ENCODE measurements at places on chromosomes 2 and 18. TPM values are rescaled to one million over a fixed set of nuclear protein-coding genes. Genes with fewer than 3 reads are reported as not detected.

- no peak for DNase-seq
Measured at GRCh38 chr18:51195451-51196117, 1.9 kb downstream of the MEX3C start.

The FNDC4 gene
- 10.2 TPM for total RNA-seq

The CHRND gene
- total RNA-seq, result not detected

The GAREM2 gene
- total RNA-seq, result 12.1 TPM

DNA sequence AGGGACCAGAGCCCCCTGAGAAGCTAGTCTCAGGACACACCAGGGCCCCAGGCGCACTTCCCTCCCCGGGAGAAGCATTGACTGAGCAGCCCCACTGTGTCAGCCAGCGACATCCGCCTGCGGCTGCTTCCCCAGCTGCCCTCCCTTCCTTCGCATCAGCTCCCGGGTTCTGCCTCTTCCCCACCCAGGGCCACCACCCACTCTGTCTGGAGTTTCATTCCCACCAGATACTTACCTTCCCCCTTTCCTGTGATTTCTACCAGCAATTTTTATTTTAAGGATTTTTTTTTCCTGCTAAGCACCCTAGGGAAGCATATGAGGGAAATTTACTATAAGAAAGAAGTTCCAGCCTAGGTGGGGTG, 99.2 kb downstream of the SMAD7 start:
- no peak for DNase-seq

The ABCB11 gene
- total RNA-seq, result 0.09 TPM

DNA sequence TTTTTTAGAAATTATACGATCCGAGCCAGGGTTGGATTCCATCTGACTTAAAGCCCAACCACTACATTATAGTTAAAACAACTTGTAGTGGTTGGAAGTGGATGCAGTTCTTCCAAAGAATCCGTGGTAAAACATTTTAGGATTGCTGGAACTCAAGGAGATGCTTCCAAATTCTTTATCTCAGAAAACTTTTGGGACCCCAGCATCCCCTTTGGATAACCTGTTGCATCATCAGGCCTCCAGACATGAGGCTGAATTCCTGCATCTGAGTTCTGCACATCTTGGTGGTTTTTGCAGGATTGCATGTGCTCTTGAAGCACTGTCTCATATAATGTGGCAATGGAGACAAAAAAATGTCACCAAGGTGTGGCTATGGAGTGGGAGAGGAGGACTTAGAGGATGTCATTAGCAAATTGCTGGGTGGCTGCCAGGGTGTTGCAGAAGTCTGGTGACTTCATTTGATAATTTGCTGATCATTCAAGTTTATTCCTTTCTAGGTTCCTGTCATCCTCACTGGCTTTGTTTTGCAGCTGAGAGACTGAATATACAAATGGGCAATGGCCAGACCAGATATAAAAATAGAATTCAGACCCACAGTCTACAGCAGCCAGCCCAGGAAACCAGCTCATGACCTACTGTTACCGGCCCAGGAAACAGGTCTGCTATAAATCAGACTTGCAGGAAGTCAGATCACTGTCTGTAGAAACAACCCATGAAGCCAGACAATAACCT, 207.7 kb downstream of the BCL2 start:
- no peak for DNase-seq

The IL37 gene
- not detected for total RNA-seq

DNA sequence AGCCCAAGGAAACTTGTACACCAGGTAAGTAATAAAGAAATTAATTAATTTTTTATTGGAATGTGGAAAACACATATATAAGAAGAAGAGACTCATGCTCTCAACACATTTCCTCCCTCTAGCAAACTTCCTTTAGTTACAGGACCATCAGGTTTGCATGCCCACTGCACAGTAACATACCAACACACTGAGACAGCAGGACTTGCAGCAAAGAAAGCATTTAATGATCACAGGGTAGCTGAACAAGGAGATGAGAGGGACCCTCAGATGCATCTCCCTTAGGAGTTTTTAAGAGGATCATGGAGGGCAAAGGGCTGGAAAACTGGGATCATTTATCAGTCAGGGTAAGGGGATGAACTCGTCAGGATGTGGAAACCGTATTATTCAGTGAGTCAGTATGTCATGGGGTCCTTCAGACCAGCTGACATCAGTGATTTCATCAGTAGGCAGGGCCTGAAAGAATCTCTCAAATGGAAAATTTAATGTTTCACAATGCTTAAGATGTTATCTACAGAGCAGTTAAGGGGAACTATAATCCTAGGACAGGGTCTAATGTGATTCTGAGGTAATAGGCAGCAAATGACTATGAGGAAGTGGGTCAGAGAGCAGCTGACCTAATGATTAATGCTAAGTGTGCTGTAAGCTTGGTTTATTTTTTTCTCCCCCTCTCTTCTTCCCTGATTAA, 193.8 kb upstream of the RND3 start:
- no peak for DNase-seq

- DNase-seq, result no peak
Measured at GRCh38 chr18:70181015-70181414, 24.5 kb downstream of the RTTN start.

DNA sequence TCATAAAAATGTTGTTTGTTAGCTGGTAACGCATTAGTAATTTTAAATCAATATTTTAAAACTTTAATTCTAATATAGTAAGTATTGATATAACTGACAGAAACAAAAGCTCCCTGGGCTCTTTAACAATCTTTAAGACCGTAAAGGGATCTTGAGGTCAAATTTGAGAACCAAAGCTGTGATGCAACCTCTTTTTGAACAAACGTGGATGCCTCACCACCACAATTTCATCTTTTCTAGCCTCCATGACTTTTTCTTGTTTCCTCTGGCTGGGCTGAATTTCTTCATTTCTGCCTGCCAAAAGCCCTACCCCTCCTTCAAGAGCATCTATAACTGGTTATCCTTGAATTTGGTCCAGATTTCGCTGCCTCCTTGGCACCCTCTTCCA, 563 bp upstream of the POLE4 start:
- DNase-seq, result no peak

DNA sequence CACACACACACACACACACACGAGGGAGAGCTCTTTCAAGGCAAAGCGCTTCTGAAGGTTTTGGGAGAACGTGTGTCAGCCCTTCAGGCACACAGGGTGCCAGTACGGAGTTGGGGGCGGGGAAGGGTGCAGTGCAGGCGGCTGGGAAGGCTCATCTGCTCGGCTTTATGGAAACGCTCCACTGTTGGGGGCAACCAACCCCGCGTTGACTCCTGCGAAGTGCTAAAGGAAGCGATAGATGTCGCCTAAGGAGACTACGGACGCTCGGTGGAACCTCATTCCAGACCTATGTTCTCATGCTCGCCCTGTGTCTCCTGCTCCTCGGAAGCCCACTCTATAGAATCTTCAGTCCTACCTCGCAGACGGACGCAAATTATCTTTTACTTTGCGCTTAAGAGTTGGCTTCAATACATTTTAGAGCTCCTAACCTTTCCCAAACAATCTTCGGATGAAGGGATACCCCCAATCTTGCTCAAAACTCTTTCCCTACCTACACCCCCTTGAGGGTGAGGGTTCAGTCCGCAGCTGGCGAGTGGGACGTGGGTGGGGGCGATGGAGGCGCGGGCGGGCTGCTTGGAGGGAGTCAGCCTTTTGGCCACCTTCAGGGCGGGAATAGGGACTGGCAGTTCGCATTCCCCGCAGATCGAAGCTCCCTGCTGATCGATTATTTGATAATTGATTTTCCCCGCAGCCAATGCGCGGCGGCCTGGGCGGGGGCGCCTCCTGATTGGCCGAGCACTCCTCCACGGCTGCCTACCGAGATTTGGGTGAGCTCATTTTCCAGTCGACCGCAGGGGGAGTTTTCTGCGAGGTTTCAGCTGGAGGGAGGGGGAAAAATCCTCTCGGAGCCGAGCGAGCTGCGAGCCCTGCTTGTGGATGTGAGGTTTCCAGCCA, 1.9 kb upstream of the MEIS1 start:
- DNase-seq, result peak; percentile 88

GRCh38 chr2:37654932-37655841, 16.3 kb downstream of the CDC42EP3 start:
- DNase-seq, result no peak

- DNase-seq, result no peak
Measured at GRCh38 chr18:55048892-55049291, 89.6 kb upstream of the CCDC68 start.

The PTPRM gene
- total RNA-seq, result 22.4 TPM

DNA sequence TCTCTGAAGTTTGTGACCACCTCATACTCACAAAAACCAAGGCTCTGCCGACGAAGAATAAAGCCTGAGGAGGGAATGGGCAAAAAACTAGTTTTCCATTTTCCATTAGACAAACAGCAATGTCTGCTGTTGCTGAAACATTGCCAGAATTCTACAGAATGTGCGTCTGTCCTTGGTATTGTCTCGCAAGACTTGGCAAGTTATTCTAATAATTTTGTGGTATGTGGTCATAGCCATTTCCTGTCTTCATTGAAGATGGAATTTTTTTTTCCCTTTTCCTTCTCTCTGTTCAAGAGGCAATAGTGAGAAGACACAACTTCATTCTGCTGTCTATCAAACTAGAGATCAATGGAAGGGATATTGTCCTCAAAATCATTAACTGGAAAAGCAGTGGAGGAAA, 296.1 kb downstream of the RND3 start:
- no peak for DNase-seq

DNA sequence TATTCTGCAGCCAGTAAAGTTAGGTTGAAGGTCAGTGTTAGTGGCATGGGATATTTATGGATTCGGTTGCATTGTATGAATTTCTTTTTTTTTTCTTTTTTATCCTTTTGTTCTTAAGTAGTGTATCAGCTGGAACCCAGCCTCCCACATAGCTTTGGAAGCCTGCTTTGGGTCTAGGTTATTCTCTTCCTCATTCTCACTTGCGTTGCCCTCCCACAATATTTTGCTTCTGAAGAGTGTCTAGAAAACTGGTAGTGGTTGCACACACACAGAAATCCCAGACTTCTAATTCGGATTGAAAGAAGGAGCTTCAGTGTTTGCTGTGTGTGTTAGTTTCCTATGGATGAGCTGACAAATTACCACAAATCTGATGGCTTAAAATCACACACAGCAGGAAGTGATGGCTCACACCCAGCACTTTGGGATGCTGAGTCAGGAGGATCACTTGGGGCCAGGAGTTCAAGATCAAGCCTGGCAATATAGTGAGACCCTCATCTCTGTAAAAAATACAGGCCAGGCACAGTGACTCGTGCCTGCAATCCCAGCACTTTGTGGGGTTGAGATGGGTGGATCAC, 104.8 kb downstream of the ARL4C start:
- DNase-seq, result no peak

GRCh38 chr18:65592435-65592834, 158.4 kb upstream of the CDH7 start:
- DNase-seq, result no peak

DNA sequence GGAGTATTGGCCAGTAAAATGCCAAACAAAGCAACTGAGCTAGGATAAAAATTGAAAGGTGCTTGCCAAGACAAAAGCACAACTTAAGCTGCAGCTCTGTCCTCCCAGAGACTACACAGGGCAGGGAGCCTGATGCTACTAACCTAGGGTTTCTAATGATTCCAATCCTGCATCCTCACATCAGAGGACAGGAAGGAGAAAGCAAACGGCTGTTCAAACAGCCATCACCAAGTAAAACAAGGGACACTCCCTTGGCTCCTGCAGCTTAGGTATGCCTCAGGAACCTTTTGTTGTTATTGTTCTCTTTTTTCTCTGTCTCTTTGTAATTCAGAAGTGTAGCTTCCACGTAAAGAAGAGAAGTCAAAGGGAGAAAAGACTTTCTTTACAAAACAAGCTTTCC, 99.5 kb downstream of the TCF4 start:
- DNase-seq, result no peak

The BIN1 gene
- 65.5 TPM for total RNA-seq

DNA sequence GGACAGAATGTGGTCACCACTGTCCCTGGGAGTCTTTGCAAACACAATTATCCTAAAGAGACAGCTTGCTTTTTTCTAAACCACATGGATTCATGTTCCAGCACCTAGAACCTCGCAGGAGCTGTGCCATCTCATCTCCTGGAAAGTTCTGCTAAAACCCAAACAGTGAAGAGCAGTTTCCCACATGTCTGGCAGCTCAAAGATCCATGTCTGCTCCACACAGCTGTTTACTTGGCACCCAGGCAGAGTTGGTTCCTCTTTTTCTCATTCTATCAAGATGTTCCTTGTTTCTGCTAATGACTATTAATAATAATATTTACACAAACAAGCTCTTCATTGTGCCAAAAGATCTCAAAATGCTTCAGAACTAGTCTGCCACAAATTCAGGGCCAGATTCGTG, 30.1 kb upstream of the PID1 start:
- no peak for DNase-seq

GRCh38 chr2:85247610-85248009, 80.2 kb downstream of the TGOLN2 start:
- no peak for DNase-seq

DNA sequence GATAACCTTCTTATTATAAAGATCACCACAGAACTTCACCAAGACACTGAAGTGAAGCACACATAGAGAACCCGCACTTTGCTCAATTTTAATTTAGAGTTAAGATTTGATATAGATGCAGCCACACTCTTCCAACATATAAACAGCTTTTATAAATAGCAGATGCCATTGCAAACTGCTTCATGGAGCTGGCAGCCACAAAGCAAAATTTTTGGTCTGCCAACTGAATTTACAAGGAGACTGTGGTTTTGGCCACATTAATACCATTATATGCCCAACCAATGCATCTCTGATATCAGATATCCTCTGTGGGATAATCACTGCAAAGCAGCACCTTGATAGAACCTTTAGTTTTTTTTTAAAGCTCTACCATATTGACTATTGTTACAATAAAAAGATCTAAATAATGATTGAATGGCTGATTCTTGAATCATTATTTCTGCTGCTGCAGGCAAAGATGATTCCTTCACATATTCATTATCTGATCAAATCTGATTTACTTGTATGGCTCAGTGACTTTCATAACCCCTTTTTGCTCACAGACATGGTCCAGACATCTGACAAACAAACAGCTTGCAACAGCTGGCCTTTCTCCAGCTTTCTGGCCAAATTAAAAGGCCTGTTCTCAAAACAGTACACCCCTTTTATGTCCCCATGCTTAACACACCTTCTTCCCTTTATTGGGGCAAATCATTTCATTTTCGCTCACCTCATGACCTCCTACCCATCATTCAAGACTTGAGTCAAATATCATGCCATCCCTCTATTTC, 88.4 kb downstream of the METTL4 start:
- DNase-seq, result no peak

All from progenitor cell of endocrine pancreas (in vitro differentiated cells).